ENCODE measurements at places on chromosomes 12 and 14.

DNA sequence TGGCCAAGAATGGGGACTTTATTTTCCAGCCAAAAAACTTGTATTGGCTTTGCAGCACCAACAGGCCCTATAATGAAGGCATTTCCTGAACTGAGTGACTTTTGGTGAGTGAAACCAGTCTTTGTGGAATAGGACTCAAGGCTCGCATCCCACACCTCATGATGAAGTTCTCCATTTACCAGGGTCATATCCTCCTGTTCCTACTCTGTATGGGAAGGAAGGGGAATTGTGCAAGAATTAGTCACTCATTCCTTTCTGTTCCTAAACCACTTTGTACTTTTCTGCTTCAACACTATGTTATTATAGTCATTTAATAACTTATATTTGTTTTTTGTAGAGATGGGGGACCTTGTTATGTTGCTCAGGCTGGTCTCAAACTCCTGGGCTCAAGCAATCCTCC lies 2.3 kb upstream of the SPATS2 start:
- DNase-seq: no peak

DNA sequence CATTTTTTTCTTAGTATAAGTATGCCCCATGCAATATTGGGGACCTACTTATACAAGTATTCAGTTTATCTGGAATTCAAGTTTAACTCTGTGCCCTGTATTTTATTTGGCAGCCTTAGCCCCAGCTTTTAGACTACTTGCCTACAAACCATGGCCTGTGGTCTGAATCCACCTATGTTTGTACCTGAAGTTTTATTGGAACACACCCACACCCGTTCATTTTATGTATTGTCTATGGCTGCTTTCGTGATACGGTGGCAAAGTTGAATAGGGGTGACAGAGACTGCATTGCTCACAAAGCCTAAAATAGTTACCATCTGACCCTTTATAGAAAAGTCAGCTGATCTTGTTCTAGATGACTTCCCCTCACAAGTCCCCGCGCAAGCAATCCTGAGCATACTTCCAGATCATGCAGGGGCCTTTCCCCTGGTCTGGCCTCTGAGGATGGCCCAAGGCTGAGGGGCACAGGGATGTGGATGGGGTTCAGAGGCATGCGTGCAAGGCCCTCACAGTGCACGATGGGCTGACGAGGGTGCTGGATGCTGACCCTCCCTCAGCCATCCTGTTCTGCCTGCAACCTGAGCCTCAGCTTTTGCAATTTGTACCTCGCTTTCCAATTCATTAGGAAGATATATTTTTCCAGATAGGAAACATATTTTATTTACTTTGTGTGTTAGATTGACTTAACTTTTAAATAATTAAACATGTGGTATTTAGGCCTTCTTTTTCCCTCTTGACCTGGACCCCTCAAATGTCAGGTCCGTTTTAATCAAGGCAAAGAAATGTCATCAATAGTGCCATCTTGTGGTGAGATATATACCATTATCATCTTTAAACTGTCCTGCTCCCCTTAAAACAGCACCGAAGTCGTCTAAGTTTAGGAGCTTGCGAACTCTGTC lies 527.3 kb upstream of the CCDC196 start:
- DNase-seq: no peak

- no peak for DNase-seq
Measured at GRCh38 chr14:95297832-95298231, 21.9 kb downstream of the CLMN start.

GRCh38 chr14:102854091-102854703 lies 68.3 kb upstream of the AMN start:
- no peak for DNase-seq

GRCh38 chr12:51262758-51263177 lies 7.4 kb downstream of the SMAGP start:
- DNase-seq: no peak

DNA sequence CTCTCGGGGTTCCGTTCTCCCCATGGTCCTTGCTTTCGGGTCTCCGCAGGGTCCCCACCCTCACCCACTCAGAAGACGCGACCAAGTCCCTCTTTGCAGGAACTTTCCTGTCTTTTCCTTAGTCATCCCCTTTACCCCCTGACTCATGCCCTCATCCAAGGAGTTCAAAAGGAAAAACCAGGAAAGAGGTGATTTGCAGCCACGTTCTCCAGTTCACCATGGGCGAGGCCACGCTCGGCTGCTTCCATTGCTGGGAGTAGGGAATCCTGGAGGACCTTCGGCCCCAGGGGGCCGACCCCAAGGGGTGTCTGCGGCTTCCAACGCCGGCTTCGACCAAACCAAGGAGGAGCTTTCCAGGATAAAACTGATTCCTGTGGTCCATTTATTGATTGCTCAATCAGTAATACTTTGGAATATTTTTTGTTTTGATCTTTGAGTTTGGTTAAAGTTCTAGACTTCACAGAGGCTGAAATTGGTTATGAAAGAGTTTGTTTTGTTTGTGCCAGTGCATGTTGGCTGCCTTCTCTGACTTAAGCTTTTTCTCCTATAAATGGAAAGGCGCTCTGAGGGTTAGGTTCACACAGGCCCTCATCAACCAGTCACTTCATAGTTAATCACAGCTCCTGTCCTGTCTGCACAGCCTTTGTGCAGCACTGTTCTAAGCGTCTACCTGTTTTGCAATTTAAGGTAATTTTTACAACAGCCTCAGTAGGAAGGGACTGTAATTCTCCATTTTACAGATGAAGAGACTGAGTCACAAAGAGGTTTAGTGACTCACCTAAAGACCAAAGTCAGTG lies 827 bp downstream of the ALDH2 start:
- DNase-seq: no peak

GRCh38 chr12:120830052-120830940 lies 73.9 kb downstream of the SPPL3 start:
- DNase-seq: no peak

- DNase-seq: no peak
Measured at GRCh38 chr12:15733136-15733535, 56.1 kb downstream of the EPS8 start.

- DNase-seq: no peak
Measured at GRCh38 chr12:49923035-49923644, 19.4 kb upstream of the FAIM2 start.

- DNase-seq: no peak
Measured at GRCh38 chr12:118271183-118271582, 101.5 kb downstream of the TAOK3 start.

- no peak for DNase-seq
Measured at GRCh38 chr12:64323006-64323405, 67.6 kb downstream of the C12orf56 start.

- DNase-seq: peak; percentile 16
Measured at GRCh38 chr12:21502164-21502496, 541 bp downstream of the GOLT1B start.

GRCh38 chr14:50083467-50084337 lies 32.7 kb downstream of the VCPKMT start:
- DNase-seq: no peak

GRCh38 chr14:21233457-21234076 lies 35.7 kb downstream of the HNRNPC start:
- DNase-seq: no peak

- DNase-seq: no peak
Measured at GRCh38 chr12:123231931-123232330, 1.0 kb downstream of the MPHOSPH9 start.

DNA sequence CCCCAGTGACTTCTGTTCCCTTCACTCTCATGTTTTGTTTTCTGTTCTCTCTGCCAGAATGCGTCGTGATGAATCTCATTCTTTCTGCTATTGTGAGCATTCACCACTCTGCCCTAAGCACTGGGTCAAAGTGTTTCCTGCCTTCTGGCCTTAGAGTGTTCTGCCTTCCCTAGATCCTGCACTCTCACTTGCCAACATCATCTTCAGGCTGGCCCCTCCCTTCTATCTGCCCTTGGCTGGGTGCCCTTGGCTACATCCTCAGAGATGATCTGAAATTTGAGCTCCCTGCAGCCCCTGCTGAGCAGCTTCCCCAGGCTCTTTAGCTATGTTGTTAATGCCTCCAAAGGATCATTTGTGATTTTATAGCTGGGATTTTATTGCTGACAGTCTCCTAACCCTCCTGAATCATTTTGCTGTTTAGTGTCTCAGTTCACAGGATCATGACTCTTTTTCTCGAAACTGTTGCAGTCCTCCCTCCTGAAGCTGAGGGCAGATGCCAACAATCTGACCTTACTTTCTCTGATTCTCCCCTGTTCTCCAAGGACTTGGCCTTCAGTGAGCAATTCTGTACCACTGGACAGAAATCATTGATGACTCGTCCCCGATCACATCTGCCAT lies 4.5 kb downstream of the DHRS2 start:
- no peak for DNase-seq

DNA sequence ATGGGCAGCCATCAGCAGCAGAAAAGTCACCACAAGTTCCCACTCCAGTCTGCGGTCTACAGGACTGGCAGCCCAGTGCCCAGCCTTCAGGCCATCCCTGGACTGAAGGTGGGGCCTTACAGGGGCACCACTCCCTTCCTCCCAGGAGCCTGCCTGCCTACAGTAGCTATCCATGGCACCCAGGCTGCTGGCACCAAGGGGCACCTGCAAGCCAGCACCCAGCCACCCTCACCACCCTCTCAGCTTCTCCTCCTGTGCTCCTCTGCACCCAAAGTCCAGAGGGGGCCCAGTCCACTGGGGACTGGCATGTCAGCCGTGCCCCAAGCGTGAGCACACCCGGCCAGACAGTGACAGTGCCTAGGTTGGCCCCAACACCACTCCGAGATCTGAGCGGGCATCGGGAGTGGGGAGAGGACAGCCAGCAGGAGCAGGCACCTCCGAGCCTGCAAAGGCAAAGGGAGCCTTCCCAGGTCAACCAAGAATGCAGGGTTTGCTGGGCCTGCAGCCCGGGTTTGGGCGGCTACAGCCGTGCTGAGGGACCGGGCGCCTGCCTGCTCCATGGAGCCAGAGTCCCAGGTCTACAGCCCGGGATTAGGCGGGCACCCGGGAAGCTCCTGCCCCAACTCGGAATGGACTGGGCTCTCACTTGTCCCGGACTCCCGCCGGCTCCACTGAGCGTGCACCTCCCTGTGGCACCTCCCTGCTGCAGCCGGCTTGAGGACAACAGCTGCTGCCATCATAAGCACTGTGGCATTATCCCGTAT lies 8.1 kb upstream of the OR6C65 start:
- no peak for DNase-seq

GRCh38 chr14:67413806-67414769 lies 2.1 kb upstream of the PLEK2 start:
- DNase-seq: peak; percentile 29

- DNase-seq: peak; percentile 13
Measured at GRCh38 chr14:22099942-22100763, 426.5 kb upstream of the OR4E1 start.

DNA sequence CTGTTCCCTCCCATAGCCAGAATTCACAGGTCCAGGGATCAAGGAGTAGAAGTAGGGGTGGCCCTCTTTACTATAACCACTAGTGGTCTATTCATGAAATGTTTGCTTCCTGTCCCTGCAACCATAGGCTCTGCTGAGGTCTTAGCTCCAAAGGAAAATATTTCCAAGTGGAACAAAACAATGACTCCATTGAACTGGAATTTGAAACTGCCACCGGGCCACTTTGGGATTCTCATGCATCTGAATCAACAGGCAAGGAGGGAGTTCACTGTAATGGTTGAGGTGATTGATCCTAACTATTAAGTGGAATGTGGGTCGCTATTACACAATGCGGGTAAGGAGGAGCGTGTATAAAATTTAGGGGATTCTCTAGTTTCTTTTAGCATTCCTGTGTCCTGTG lies 197.0 kb downstream of the ETNK1 start:
- DNase-seq: no peak

GRCh38 chr12:132228476-132229192 lies 84.4 kb downstream of the NOC4L start:
- DNase-seq: no peak

GRCh38 chr14:97699026-97699425 lies 901.8 kb downstream of the VRK1 start:
- no peak for DNase-seq

GRCh38 chr12:27583057-27583797 lies 59.2 kb downstream of the PPFIBP1 start:
- no peak for DNase-seq

DNA sequence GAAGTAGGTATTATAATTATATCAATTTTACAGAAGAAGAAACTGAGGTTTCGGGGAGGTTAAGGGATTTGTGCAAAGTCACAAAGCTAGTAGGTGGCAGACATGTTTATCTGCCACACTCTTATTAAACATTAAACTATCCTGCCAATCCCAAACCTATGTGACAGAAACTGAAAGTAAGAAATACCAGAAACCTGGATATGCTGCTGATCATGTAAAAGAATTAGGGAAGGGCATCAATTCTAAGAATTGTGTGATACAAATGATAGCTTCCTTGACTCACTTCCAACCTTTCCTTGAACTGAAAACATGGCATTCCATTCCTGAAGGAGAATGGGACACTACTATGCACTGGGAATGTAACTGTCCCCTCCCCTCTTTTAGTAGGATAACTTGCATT lies 16.9 kb downstream of the TAOK3 start:
- DNase-seq: no peak

DNA sequence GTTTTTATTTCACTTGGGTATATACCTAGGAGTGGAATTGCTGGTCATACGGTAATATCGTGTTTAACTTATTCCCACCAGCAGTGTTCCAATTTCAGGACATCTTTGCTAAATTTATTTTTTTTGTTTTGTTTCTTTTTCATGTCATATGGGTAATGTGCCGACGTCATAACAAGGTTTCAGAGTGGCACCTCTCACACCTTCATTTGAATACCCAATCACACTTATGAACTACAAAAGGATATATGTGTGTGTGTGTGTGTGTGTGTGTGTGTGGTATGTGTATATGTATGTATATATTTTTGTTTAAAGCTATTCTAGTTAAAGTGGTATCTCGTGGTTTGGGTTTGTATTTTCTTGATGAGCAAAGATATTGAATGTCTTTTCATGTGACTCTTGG lies 12.1 kb downstream of the TRAF3 start:
- no peak for DNase-seq

DNA sequence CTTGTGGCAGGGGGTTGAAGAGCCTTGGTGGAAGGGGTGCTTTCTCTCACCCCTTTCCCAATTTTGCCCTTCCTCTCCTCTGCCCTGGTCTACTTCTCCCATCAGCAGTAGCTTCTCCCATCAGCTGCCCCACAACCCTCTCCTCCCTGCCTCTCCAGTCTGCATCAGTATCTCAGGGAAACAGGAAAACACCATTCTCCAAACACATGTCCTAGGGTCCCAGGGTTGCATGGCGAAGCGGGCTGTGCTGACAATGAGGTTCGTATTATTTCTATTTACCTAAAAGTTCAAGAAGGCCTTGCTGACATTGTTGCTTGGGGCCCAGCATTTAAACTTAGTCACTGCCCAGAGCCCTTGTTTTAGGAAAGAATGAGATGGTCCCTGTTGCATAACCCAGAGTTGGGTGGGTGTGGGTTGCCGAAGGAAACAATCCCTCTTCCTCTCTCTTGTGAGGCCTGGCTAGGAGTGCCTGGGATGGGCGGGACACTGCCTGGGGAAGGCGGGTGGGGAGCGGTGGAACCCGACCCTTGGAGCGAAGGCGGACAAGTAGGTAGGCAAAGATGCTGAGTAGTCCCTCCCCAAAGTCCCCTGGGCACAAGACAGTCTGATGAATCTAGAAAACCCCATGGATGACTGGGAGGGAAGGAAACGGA lies 1.3 kb upstream of the IGFBP6 start:
- DNase-seq: no peak

All from activated T-cell treated with anti-CD3 and anti-CD28 coated beads for 4 hours (primary cell).